ENCODE measurements at places on chromosomes 6 and 20.

DNA sequence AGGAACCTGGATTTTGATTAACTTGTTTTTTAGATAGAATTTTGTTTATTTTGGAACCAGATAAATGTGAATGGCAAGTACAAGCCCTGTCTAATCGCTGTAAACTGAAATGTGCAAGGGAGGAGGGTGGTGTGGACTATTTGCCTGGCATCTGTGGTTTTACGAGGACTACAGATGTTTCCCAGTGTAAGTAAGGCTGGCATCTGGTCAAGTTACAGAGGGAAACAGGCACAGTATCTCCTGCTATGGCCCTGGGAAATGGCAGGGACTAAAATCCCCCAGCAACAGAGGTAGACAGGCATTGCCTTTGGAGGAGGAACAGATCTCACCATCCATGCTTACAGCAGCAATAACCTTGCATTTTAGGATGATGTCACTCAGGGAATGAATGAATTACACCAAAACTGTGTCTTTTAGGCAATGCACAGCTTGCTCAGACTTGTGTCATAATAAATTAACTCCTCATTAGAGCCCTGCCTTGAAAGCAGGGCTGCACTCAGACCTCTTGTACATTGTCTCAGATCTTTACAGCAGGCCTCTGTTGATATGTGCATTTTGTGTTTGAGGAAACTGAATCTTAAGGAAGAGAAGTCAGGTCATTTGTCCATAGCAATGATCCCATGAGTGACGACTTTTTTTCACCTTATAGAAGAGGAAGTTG is 96.2 kb downstream of the TCP11 start:
- DNase-seq, result no peak

- DNase-seq, result no peak
Measured at GRCh38 chr20:48201188-48201587, 415.9 kb upstream of the SULF2 start.

GRCh38 chr6:137430954-137431353 is 63.2 kb downstream of the OLIG3 start:
- no peak for DNase-seq

DNA sequence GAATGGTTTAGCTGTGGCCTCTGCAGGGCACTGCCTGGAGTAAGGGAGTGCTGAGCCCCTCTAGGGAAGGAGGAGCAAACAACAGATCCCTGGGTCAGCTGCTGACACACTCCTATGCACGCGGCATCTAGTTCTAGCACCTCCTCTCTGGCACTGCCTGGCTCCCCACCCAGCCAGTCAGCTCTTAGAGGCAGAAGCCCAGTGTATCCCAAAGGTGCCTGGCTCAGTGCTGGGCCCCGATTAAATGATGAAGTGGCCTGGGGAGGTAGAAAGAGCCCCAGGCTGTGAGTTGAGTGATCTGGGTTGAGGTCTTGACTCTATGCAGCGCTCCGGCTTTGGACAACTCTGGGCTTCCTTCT is 7.6 kb upstream of the VEGFA start:
- DNase-seq, result no peak

DNA sequence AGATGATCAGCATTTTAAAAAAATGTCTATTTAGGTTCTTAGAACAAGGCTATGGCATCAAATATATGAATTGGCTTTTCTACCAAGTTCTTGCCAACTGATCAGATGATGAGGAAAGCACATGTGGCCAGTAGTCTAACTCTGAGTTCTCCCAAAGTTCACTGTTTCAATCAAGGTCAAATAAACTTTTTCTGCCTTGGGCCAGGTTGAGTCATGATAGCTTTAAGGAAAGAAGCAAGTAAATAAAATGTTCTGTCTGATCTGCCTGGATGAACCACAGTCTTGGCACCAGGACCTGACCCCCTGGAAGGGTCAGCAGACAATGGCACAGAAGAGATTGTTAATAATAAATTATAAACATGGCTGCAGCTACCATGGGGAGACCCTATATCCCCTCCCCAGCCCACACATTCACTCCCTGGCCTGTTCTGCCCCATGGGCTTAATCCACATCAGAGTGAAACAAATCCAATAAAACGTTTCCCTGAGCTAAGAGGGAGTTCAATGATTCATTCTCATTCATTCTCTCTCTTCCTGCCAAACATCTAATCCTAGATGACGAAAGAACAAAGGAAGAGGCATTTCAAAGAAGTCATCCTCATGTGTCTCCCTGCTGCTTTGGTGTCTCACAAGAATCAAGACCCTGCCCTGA is 661.6 kb downstream of the DHX35 start:
- no peak for DNase-seq

DNA sequence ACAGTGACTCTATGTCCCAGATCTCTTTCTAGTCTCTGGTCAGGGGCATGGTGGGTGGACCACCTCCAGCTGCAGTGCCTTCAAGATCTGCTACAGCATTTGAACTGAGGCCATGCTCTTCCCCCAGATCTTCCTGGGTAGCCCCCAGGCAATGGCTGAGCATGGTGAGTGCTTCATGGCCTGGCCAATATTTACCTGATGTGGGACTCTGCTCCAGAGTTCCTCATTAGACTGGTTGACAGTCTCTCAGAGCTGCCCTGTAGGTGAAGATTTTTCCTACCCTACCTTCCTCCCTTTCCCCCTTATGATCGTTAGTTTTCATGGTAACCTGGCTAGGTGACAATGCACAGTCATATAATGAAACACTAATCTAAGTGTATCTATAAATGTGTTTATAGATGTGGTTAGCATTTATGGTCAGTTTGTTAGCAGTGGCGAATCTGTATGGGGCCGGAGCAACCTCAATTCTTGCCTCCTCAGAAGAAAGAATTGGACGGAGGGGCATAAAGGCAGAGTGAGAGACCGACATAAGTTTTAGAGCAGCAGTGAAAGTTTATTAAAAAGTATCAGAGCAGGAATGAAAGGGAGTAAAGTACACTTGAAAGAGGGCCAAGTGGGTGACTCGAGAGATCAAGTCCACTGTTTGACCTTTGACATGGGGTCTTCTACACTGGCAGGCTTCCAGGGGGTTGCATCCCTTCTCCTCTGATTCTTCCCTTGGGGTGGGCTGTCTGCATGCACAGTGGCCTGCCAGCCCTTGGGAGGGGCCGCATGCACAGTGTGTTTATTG is 256.3 kb downstream of the CD83 start:
- no peak for DNase-seq

- no peak for DNase-seq
Measured at GRCh38 chr6:158086504-158087223, 81.4 kb downstream of the SERAC1 start.

GRCh38 chr6:37021356-37022129 is 16.1 kb downstream of the FGD2 start:
- peak; percentile 43 for DNase-seq
